ENCODE measurements at places on chromosomes 2 and 18. TPM values are rescaled to one million over a fixed set of nuclear protein-coding genes. Genes with fewer than 3 reads are reported as not detected.

DNA sequence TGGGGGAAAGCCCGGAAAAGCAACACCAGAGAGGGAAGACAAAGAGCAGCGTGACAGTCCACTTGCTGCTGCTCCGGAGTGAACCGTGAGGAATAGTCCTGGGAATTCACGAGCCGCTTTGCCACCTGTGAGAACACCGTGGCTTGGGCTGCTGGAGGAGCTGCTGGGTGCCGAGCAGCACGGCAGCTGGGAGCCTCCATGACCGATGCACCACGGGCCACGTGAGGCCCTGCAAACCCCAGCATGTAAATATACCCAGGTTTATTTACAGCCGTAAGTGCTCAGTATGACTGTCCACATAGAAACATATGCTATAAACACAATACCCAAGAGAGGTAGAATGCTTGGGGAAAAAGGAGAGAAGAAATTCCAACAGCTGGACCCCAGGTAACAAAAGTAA lies 65.1 kb downstream of the SMIM21 start:
- no peak overlapping the region for H3K4me3 ChIP-seq
- no peaks in the 10 kb centered on the region for H3K4me1 ChIP-seq
- no peak for DNase-seq
- no peak overlapping the region for H3K27ac ChIP-seq
- peaks cover 2% of the 10 kb centered on the region for H3K36me3 ChIP-seq

DNA sequence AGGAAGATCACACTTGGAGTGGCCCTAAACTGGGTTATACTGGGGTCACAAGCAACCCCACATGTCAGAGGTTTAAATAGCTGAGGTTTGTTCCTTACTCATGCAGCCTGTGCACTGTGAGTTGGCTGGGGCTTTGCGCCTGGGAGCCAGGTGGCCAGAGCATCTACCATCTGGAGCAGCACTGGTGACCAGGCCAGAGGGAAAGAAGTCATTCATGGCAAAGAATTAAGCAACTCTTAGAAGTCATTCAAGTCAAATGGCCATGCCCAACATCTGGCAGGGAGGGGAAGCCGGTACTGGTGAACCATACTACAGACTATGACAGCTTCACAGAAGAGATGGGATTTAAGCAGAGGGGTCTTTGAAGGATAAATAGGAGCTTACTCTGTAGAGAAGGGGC lies 90.7 kb downstream of the POLR1A start:
- H3K27ac ChIP-seq: no peak overlapping the region

DNA sequence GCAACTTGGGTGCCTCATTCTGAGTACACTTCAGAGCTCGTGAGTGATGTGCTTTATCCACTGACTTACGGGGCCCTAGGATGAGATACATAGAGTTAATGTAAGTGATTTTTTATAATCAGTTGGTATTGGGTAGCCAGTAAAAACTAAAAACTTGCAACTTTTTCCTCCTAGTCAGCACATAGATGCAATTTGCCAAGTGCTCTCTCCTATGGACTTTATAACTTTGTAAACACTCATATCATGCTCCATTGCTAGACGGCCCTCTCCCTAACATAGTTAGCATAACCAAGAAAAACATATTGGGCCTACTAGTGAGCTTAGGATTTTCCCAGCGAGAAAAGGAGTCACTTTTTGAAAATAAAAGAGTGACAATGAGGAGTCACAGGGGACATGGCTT lies 60.4 kb downstream of the PLB1 start:
- no peaks in the 10 kb centered on the region for H3K36me3 ChIP-seq
- no peak overlapping the region for H3K27ac ChIP-seq
- DNase-seq: no peak

FAM228B gene
- total RNA-seq: 15.8 TPM

RBM43 gene
- total RNA-seq: 5.6 TPM

- H3K27me3 ChIP-seq: no peaks in the 10 kb centered on the region
- no peaks in the 10 kb centered on the region for H3K36me3 ChIP-seq
- DNase-seq: no peak
- peak overlapping the region; percentile 85 for H3K27ac ChIP-seq
Observed at GRCh38 chr2:195612611-195613495, 44.2 kb upstream of the SLC39A10 start.

DNA sequence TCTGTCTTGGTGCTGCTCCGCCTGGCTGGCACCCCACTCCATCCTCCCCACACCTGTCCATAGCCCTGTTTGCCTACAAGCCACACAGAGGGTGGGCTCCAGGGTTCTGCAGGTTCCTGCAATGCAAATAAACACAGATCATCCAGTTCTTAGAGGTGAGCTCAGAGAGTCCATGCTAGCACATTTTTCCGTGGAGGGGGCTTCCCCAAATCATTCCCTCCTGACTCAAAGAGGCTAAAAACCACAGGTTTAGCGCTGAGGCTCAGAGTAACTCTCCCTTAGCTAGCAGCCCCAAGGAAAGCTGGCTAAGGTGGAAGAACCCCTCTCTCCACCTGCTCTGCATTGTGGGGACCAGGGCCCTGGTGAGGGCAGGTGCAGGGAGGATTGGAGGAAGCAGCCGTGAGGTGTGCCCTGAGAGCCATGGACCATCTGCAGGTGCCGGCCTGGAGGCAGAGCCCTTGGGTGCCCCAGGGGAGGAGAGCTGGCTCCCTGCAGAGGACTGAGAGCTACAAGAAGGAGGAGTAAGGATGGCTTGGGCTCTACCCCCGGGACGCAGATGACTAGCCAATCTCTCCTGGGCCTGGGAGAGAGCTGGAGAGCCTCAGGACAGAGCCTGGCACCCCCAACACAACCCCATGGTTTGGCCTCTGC lies 23.8 kb upstream of the TEX44 start:
- no peaks in the 10 kb centered on the region for H3K36me3 ChIP-seq
- H3K4me3 ChIP-seq: no peak overlapping the region
- H3K27me3 ChIP-seq: no peaks in the 10 kb centered on the region
- H3K4me1 ChIP-seq: no peaks in the 10 kb centered on the region
- no peak for DNase-seq

DNA sequence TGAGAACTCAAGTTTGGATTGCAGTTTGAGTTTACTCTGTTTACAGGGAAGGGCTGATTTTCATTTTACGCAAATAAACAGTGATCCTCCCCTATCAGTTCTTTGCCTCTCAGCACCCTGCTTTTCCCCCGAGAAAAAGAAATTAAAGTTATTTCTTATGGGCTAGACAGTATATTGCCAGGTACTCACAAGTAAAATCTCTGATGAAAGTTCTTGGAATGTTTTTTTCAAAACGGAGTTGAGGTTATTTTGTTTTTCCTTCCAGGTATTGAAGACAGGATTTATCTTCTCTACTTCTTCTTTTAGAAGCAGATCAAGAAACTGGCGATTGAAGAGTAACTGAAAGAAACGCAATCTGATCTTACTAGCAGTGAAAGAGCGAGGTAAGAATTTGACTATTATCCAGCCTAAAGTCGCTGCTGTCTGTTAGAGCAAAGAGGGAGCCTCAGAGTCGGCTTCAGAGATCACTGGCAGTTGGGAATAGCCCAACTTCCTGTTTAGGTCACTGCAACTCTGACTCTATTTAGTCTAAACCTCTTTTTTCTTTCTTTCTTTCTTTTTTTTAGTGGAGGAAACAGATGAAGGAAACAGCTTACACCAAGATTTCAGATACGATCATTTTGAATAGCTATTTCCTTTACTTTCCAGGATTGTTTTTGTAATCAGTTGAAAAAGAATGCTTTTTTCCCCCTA lies at the start of gene TFPI:
TSS of gene TFPI (minus strand) at position 425 of the 693 bp plus-strand sequence. CDS start 50,667 bp downstream, outside the sequence.
- no peaks in the 10 kb centered on the region for H3K27me3 ChIP-seq
- H3K4me3 ChIP-seq: peak within 1 kb of the TSS; percentile 86
- peaks cover 4% of the 10 kb centered on the region for H3K36me3 ChIP-seq
- H3K27ac ChIP-seq: peak within 1 kb of the TSS; percentile 97
- DNase-seq: no peak

GRCh38 chr2:12750166-12750905 lies 33.6 kb downstream of the TRIB2 start:
- H3K27ac ChIP-seq: no peak overlapping the region
- no peaks in the 10 kb centered on the region for H3K27me3 ChIP-seq
- peaks cover 2% of the 10 kb centered on the region for H3K36me3 ChIP-seq
- no peaks in the 10 kb centered on the region for H3K4me1 ChIP-seq

DNA sequence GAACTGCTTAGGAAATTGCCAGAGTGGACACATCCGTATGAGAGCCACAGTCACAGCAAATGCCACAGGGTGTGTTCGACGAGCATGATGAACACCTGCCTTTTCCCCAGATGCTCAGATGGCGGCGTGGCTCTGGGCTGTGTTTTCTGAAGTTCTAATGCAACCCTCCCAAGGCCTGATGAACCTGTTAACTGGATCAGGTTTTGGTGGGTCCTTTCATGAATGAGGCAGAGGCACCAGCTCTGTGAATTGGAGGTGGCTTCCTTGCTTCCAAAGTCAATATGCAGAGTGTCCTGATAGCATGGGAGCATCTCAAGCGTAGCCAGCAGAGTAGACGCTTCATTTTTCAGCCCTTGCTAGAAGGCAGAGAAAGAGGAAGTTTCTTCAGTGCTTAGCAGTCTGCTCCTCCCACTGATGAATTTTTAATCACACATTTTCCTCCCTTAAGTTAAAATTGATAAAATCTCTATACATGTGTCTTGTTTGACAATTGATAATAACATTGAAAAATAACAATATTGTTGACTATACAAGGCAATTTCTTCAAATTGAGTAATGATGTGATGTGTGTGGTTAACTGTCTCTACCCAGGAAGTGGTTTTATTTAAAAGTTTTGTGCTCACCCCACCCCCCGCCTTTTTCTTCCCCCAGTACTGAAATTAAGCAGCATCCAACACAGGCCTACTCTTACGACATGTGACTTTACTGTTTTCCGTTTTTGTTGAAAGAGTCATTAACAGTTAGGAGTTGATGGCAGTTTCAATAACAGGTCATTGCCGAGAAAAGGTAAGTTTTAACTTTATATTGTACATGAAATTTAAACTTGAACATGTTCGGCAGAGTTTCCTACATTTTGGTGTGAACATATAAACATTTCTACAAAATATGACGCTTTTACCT lies at the start of gene ARHGAP15:
TSS of gene ARHGAP15 (plus strand) at position 739 of the 900 bp plus-strand sequence.
- H3K4me3 ChIP-seq: no peak within 1 kb of the TSS
- no peaks in the 10 kb centered on the region for H3K36me3 ChIP-seq

IL36B gene
- total RNA-seq: not detected

- H3K4me3 ChIP-seq: no peak overlapping the region
- no peaks in the 10 kb centered on the region for H3K36me3 ChIP-seq
- peaks cover 19% of the 10 kb centered on the region for H3K27me3 ChIP-seq
- H3K27ac ChIP-seq: no peak overlapping the region
- no peak for DNase-seq
- no peaks in the 10 kb centered on the region for H3K4me1 ChIP-seq
Observed at GRCh38 chr18:34522603-34523002, 187.5 kb upstream of the DTNA start.

GRCh38 chr18:1848716-1849115 lies 722.6 kb downstream of the METTL4 start:
- no peak overlapping the region for H3K27ac ChIP-seq
- no peak for DNase-seq
- H3K4me3 ChIP-seq: no peak overlapping the region

GRCh38 chr2:3642521-3643215 lies 15.3 kb upstream of the ALLC start:
- peaks cover 5% of the 10 kb centered on the region for H3K27me3 ChIP-seq
- H3K4me1 ChIP-seq: no peaks in the 10 kb centered on the region
- no peak overlapping the region for H3K27ac ChIP-seq
- peak; percentile 78 for DNase-seq
- H3K4me3 ChIP-seq: no peak overlapping the region
- no peaks in the 10 kb centered on the region for H3K36me3 ChIP-seq

DNA sequence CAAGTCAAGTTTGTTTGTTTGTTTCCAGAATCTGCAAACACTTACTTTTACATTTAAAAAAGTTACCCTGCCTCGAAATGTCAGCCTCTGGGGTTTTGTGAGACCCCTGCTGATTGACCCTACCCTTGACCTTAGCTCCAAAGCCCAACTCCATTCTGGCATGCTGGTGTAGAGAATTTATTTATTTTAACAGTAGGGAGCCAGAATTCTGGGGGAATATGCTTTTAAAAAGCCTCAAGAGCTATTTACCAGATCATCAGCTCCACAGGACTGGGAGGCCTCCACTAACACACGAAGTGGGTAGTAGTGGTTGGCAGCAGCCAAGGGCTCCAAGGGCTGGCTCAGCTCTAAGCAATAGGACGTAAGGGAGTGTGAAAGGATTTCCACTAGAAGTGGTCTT lies 23.2 kb upstream of the GREB1L start:
- no peak for DNase-seq
- no peak overlapping the region for H3K27ac ChIP-seq
- H3K27me3 ChIP-seq: peaks cover 1% of the 10 kb centered on the region
- no peak overlapping the region for H3K4me3 ChIP-seq

CDKL4 gene
- 1.1 TPM for total RNA-seq

- H3K27me3 ChIP-seq: no peaks in the 10 kb centered on the region
- H3K27ac ChIP-seq: no peak overlapping the region
Observed at GRCh38 chr2:204638471-204639194, 93.4 kb downstream of the PARD3B start.

GKN1 gene
- total RNA-seq: 0.37 TPM

POTEE gene
- total RNA-seq: 0.92 TPM

TMEM37 gene
- total RNA-seq: 0.77 TPM

DNA sequence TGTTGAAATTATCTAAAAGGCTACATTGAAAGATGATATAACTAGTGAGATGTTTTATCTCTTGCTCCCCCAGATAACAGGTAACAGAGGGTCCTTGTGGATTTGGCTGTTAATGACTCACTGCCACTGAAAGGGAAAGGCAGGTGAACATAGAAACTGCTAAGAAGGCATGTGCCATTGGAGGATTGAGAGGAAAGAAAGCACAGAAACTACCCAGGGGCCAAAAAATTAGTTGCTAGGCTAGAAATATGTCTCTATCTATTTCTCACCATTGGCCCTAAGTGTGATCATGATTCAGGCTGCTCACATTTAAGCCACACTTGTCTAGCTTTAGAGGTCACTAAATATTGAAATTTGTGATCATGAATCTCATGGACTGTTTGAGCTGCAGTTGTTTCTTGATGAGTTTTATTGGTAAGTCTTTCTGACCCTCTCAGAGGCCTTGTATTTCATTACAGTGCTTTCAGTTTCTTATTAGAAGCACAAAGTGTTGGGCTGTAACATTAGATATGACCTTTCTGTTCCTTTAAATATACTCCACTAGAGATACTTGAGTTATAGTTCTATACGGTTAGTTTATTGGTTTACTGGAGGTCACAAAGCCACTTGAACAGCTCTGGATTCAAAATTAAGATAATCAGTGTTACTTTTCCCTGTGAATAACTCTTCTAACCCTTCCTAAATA lies 26.2 kb downstream of the NAB1 start:
- DNase-seq: no peak
- no peak overlapping the region for H3K27ac ChIP-seq
- H3K4me1 ChIP-seq: peaks cover 40% of the 10 kb centered on the region
- no peaks in the 10 kb centered on the region for H3K27me3 ChIP-seq
- H3K4me3 ChIP-seq: no peak overlapping the region

- H3K27me3 ChIP-seq: peaks cover 4% of the 10 kb centered on the region
- no peaks in the 10 kb centered on the region for H3K36me3 ChIP-seq
- no peaks in the 10 kb centered on the region for H3K4me1 ChIP-seq
- no peak overlapping the region for H3K27ac ChIP-seq
Observed at GRCh38 chr2:56232912-56233311, 49.1 kb downstream of the CCDC85A start.

Data from chondrocyte (in vitro differentiated cells).